Stimulated activated CD8-positive, alpha-beta memory T cell treated with anti-CD3 and anti-CD28 coated beads, Interleukin-7, amount 100 ng/mL, for 1 hour (primary cell): ENCODE measurements at places on chromosomes 7 and 10.

DNA sequence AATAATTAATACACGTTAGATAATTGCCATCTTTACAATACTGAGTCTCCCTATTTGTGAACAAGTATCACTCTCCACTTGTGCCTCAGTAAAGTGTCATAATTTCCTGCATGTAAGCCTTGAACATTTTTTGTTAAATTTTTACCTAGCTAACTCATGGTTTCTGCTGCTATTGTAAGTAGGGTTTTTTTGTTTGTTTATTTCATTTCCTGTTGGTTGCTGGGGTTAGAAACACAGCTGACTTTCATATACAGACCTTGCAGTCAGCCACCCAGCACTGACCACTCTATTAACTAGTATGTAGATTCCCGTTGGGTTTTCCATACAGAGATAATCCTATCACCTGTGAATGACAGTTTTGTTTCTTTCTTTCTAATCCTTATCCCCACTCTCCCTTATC, 133.3 kb downstream of the MPP7 start:
- DNase-seq, result no peak

DNA sequence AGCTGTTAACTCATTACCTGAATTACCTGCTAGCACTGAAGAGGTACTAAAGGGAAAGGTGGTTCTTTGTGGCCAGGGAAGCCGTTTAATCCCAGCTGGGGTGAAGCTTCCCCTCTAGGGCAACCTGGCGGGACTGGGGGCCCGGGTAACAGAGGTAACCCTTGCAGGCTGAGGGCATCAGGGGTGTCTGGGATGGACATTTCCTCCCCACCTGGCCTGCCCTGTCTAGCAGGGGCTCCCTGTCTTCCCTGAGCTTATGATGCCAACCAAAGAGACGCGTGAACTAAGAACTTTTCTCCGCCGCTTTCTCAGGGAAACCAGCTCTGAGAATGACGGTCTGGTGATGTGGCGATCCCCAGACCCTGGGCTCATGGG, 52.8 kb downstream of the UNC5B start:
- no peak for DNase-seq

DNA sequence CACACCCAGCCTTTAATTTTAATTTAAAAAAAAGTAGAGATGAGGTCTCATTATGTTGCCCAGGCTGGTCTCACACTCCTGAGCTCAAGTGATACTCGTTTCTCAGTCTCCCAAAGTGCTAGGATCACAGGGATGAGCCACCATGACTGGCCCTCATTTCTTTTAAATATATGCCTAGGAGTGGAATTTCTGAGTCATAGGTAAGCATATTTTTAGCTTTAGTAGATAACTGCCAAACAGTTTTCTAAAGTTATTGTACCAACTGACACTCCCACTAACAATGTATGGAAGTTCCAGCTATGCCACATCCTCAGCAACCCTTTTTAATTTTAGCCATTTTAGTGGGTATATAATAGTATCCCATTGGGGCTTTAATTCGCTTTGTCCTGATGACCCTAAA, 13.8 kb upstream of the PPIF start:
- no peak for DNase-seq

- DNase-seq, result no peak
These were observed 46.2 kb downstream of the MINDY4 start for GRCh38 chr7:30817371-30817767.

- no peak for DNase-seq
These were observed 25.8 kb upstream of the BET1 start for GRCh38 chr7:94029976-94030375.

GRCh38 chr7:35705932-35706461, 11.1 kb upstream of the HERPUD2 start:
- DNase-seq, result no peak

DNA sequence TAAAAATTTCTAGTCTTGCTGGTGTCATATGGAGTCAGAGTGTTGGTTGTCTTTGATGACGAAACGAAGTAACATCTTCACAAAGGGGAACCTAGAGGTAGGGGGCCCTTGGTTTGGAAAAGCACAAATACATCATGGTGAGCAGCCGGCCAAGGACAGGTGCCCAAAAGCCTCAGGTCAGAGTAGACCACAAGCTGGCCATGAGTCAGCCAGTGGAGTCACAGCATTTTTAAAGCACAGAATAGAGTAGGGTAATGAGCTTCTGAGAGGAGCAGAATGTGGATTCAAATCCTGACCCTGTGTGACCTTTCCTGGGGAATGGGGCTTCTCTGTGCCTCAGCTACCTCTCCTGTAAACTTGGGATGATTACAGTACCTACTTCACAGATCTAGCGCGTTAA, 5.3 kb downstream of the CAMK2B start:
- DNase-seq, result no peak

- DNase-seq, result no peak
These were observed 7.2 kb downstream of the CDCA7L start for GRCh38 chr7:21938463-21938862.

GRCh38 chr7:131586259-131586658, 29.8 kb upstream of the PODXL start:
- no peak for DNase-seq

GRCh38 chr7:102412548-102412947, 16.4 kb downstream of the PRKRIP1 start:
- DNase-seq, result peak; percentile 19

- no peak for DNase-seq
These were observed 44.8 kb downstream of the MYOF start for GRCh38 chr10:93437086-93437945.

DNA sequence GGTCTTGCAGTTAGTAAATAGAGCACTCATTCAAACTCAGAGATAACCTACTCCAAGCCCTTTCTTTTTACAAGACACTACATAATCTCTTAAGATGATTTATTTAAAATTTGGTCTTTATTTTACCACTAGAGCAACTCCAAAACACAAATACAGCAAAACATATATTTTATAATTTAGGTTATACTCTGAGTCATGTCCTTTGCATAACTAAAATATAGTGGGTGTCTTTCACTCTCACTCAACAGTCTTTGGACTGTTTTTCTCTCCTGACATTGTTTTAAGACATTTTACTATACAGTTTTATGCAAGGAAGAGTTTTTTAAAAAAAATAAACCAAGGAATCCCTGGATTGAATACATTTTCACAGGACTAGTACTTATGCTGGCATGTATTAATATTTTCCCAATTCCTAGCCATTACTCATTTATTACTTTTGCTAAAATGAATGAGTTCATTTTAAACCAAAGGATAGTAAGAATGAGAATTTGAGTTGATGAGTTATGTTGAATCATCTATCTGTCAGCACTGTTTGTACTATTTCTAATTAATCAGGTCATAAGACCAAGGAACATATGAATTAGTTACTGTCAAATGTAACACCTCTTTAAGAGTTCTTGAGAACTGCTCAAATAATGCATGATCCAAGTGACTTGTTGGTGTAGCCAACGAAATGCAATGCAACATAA, 303.1 kb upstream of the FZD1 start:
- no peak for DNase-seq

- DNase-seq, result no peak
These were observed 444.0 kb upstream of the ZMIZ1 start for GRCh38 chr10:78624791-78625190.

DNA sequence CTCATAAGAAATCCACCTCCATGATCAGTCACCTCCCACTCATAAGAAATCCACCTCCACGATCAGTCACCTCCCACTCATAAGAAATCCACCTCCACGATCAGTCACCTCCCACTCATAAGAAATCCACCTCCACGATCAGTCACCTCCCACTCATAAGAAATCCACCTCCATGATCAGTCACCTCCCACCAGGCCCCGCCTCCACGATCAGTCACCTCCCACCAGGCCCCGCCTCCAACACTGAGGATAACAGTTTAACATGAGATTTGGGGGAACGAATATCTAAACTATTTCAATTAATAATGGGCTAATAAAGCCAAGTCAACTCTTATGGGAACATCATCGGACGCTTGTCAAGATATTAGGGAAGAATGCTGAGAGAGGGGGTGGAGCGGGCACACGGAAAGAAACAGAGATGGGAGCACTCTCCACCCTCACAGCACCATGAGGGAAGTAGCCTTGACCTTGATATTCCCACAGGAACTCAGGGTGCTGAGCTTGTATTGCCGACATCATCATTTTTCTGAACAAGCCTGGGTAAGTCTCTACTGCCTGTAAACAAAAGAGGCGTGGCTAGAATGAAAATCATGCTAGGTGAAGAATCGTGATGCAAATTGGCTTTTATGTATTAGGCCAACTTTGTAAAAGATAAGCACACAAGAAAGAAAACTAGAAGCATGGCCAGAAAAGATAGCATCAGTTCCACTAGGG, 303.5 kb upstream of the KLF6 start:
- DNase-seq, result no peak

DNA sequence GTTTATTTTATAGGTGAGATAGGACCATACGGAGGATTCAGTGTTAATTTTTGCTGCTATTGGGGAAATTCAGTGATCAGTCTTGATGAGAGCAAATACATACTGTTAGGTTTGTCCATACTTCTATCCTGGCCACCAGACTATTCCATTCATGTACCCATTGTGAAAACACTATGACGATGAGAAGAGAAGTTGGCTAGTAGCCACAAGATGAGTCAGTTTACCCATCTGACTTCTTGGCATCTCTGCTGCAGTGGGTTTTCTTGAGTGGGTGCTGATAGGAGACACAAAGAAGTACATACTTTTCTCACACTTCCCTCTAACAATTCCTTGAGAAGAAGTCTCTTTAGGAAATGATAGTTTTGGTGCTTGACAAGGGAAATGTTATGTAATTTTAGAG, 133.1 kb downstream of the TFPI2 start:
- DNase-seq, result no peak
